ENCODE measurements at places on chromosomes 5 and 9.

GRCh38 chr9:79700607-79701360 is 129.0 kb downstream of the TLE4 start:
- no peak for DNase-seq

- no peak for DNase-seq
Observed at GRCh38 chr5:110940136-110940535, 131.4 kb upstream of the TSLP start.

GRCh38 chr9:89436326-89436725 is 61.6 kb downstream of the SEMA4D start:
- peak; percentile 87 for DNase-seq

- DNase-seq = no peak
Observed at GRCh38 chr5:98641671-98642070, 131.8 kb upstream of the RGMB start.

GRCh38 chr5:16051246-16051755 is 128.3 kb downstream of the MARCHF11 start:
- DNase-seq = no peak

GRCh38 chr9:121886759-121887485 is 206.2 kb downstream of the TTLL11 start:
- no peak for DNase-seq

- DNase-seq = no peak
Observed at GRCh38 chr5:609506-609905, 2.6 kb upstream of the CEP72 start.

DNA sequence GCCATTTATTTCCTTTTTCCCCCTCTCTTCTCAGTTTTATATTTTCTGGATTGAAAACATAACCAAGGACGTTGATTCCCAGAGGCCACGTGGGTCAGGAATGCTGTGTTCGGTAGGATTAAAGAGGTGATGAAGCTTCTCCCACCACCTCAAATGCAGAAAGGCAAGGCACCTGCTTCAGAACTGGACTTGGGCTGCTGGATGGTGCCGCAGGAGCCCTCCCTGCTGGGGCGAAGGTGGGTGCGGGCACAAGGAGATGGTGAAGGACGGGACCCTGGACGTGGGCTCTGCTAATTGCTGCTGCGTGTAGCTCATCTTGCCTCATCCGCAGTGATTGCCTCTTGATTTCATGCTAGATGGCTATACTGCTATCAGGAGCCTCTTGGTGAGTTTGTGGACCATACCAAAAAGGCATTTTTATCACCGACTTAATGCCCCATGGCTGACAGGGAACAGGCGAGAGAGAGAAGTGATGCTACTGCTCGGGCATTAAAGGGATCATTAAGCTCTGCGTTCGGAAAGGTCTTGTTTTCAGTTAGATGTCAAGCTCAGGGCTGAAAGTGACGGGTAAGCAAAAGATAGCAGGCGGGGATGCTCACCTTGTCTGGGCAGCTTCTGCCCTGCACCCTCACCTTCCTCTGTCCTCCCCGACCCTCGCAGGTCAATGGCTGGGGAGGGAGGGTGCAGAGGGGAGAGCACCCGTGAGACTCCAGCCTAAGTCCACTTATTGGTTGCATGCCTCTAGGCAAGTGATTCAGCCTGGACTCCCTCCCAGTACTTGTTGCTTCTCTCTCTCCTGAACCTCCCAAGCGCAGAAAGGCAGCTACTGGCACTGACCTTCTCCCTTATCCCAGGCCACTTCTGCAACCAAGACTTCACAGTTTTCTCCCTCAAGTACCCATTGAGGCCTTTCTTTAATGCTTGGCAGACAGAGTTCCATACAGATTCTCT is 71.6 kb upstream of the FSTL4 start:
- no peak for DNase-seq

GRCh38 chr5:61965069-61965468 is 340.9 kb upstream of the KIF2A start:
- DNase-seq = no peak

DNA sequence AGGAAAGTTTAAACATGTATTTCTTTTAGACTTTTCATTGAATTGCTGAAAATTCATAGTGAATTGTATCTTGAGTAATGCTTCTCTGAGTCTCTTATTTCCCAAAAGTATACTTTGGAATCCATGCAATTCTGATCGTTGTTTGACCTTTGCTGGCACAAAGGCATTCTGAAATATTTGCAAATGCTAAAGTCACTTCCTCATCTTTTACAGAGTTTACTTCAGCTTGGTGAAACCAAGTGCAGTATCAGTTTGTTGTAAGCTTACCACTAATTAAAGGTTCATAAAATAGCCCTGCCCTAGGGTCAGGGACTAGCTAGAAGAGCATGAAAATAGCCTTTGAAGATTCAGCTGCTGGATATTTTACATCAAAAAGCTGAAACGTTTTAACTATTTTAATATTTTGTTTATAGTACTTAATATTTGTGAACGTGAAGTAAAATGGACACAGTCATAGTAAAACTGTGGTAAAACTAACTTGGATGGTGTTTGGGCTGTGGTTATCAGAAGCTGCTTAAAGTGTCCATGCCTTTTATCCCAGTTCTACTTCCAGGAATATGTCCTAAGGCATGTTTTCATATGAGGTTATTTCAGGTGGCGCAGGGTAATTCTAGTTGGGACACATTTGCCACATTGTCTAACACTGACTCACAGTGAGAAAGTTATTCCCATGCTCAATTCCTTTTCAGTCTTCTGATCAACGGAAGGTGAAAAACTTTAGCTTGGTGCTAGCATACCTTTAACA is 45.3 kb downstream of the SLC22A5 start:
- DNase-seq = no peak

GRCh38 chr9:135183069-135183468 is 95.6 kb downstream of the OLFM1 start:
- no peak for DNase-seq

GRCh38 chr9:38746303-38746702 is 26.4 kb upstream of the FAM240B start:
- DNase-seq = no peak

DNA sequence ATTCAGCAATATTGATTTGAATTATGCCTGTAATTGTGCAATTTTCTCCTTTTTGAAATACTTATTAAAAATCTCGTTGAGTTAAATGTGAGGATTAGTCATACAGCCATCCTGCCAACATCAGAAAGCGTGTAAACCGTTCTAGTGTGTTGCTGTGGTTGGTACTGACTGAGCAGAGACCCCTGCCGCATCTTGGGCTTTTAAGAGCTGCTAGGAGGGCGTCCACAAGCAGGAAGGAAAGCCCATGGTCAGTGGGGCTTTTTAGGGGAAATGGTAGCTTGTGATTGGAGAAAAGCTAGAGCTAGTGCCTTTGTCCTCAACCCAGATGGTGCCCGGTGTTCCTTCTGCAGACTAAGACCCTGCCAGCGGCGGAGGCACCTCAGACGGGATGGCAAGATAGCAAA is 1.3 kb downstream of the SDHA start:
- DNase-seq = no peak
